ENCODE measurements at places on chromosomes 3 and 15.

DNA sequence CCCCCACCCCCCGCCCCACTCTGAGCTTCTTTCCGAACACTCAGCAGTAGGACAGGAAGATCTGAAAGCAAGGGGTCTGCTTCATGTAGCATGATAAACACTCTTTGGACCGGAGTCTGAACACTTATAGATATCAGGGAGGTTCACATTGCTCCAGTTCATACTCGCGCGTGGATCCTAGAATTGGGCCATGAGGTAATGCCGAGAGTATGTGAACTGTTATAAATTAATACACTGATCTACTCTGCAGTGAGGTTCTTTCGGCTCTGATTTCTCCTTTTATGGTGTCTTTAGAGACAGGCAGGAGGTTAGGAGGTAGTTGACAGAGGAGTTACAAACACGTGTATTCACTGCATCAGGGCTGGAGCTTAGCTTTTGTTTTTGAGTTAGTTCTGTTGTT lies 223.0 kb downstream of the THSD4 start:
- DNase-seq = peak; percentile 20

DNA sequence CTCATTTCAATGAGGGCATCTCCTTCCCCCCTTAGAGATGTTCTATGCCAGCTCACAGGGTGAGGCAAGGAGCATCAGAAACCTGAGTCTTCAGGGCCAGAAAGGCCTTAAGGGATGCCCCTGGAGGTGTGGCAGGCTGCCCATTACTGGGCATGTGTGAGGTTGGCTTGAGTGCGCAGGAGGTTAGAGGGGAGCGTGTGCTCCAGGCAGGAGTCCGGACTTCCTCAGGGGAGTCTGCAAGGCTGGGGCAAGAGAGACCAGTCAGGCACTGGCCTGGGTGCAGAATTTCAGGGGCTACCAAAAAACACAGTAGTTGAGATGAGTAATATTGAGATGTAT lies 1.9 kb downstream of the LOXL1 start:
- no peak for DNase-seq

DNA sequence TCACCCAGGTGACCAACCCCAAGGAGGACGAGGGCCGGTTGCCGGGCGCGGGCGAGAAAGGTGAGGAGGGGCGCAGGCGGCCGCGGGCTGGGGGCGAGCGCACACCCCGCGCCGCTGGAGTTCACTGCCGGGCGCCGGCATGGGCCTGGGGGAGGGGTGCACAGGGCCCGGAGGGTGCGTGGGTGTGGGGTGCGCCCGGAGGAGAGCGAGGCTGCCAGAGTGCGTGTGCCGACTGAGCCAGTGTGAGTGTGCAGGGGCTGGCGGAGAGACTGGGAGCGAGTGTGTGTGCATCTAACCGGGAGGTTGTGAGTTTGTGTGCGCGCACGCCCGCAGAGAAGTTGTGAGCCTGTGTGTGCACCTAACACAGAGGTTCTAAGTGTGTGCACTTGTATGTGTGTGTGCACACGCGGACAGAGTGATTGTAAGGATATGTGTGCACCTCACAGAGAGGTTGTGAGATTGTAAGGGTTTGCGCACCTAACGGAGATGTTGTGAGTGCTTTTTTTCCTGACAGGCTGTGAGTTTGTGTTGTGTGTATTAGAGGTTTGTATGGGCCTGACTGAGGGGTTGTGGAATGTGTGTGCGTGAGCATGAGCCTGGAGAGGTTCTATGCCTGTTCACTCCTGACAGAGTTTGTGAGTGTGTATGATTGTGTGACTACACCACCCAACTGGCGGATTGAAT lies 681 bp downstream of the CTDSPL start:
- DNase-seq = peak; percentile 49

DNA sequence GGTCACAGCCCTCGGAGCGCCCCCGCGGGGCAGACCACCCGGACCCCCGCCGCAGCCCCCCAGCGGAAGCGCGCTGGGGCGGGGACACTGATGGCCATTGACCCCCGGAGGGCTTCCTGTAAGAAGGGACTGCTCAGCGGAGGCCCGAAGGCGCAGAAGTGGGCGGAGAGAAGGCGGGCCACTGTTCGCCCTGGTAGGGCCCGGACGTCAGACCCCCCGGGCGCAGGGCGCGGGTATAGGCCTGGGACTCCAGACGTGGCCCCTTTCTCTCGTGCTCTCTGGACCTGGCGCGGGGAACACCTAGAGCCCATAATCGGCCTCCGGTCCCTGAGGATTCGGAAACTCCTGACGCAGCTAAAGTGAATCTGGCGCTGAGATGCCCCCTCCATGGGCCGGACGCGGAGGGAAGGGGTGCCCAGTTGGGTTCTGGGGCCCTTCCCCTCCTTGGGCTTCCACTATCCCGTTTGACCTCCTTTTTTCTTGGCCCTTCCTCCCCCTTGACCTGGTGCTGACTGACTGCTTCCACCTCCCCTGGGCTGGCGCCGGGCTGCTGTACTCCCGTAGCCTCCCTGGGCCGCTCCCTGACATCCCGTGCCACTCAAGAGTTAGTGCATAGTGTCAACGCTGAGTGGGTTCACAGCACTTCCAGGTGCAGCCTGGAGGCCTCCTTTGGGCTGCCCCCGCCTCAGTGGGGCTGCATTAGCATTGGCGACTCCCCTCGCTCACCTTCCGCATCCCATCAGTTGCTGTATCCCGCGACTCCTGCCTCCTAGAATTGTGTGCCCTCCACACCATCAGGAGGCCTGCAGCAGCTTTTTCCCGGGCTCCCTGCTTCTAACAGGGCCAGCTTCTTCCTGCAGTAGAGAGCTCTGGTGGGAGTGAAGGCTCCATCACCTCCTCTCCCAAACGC lies 694 bp downstream of the ABTB1 start:
- peak; percentile 59 for DNase-seq

GRCh38 chr3:183082355-183082915 lies 16.9 kb downstream of the MCCC1 start:
- DNase-seq = no peak

- DNase-seq = no peak
Measured at GRCh38 chr3:112407214-112407887, 74.4 kb downstream of the CD200 start.

- DNase-seq = no peak
Measured at GRCh38 chr3:40523781-40524180, 979 bp upstream of the ZNF621 start.

DNA sequence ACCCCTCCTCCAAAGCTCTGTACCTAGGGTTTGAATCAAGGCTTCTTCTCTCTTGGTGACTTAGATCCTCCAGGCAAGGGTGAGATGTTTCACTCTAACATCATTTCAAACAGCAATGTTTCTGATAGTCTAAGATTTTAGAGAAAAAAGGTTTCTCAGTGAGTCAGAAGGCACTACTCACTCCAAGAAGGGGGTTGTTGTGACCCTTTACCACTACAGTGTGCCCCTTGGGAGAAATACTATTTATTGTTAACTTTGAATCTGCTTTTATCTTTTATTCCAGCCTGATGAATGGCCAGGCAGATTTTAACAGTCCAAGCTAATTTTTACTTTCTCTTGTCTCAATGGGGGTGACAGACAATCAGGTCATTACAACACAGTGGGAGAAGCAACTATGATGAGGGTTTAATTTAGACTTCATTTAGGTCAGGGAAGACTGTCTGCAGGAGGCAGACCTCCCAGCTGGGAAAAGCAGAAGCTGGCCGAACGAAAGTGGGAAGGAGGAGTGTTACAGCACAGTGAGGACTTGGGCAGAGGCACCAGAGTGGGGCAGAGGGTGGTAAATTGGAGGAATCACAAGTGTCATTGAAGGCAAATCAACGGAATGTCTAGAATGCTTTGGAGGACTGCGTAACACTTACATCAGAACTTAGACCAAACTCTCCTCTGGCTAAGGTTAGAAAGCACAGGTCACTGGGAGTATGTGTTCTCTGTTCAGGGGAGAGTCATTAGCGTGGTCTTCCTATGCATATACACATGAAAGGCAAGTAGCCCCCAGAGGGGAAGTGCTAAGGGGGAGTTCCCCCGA lies 21.2 kb downstream of the ZNF860 start:
- DNase-seq = peak; percentile 17

DNA sequence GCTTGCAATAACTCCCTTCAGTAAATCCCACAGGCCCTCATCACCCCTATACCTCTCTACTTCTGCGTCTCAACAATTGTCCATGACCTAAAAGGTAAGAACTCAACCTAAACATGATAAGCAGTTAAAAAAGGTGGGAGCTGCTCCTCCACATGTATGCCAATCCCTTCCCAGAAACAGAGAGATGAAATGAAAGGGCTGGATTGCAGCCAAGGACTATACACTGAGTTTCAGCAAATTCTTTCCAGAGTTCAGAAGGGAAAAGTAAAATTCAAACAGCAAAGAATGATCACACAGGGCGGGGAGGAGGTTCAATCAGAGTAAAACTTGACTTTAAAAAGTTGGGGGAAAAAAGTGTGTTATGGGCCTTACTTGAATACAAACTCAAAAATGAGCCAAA lies 27.5 kb downstream of the PLOD2 start:
- peak; percentile 57 for DNase-seq

GRCh38 chr15:74037171-74038117 lies 42.9 kb downstream of the PML start:
- no peak for DNase-seq

DNA sequence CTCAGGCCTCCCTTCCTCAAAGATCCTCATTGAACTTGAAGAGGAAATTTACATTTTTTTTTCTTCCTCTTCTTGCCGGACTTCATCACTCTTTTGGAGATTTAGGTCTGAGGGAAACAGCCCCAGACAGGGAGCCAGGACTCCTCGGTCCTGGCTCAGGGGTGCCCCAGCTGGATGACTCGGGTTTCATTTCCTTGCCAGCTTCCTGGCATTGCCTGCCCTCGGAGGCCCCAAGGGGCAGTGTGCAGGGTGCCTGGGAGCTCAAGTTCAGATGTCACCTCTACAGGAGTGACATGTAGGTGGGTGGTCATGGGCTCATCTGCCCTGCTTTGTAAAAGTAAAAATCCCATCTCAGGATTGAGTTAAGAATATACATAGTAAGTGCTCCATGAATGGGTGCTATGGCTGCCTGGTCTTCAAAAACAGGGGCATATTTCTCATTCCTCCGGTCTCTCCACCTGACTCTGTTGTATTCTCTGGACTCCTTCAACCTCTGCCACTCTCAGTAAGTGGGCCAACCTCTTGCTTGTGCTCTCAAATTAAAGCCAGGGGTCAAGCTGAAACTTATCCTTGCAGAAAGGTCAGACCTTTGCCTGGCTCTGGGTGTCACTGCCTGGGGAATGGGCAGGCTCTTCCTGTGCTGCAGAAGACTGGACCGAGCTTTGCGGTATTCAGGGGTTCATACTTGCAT lies 51.8 kb downstream of the SMAD6 start:
- DNase-seq = no peak

DNA sequence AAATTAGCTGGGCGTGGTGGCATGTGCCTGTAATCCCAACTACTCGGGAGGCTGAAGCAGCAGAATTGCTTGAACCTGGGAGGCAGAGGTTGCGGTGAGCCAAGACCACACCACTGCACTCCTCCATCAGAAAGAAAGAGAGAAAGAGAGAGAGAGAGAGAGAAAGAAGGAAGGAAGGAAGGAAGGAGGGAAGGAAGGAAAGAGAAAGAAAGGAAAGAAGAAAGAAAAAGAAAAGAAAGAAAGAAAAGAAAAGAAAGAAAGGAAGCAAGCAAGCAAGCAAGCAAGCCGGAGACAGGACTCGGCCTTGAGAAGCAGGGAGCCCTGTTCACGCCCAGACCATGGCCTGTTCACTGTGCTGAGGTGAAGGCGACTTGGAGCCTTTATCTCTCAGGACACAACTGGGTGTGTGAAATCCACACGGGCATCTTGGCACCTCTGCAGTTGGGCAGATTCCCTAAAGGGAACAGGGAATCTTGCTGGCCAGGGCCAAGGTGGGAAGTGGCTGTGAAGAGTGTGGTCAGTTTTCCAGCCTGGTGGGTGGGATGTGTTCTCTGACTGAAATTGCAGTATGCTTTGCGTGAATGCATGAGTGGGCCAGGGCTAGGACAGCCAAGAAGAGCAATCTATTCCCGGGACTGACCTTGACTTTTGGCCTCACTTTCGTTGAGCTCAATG lies 90.3 kb downstream of the CORO2B start:
- DNase-seq = no peak

DNA sequence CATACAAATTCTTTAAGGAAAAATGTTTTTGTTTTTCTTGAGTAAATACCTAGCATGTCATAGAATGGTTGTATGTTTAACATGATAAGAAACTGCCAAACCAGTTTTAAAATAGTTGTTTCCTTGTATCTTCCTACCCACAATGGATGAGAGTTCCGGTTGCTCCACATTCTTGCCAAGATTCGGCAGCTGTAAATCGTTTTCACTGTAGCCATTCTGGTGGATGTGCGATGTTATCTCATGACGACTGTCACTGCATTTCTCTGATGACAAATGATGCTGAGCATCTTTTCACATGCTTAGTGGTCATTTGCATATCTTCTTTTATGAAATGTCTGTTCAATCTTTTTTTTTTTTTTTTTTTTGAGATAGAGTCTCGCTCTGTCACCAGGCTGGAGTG lies 36.6 kb upstream of the SH3GL3 start:
- DNase-seq = no peak

GRCh38 chr15:35309886-35310285 lies 224.8 kb upstream of the NANOGP8 start:
- DNase-seq = peak; percentile 62

DNA sequence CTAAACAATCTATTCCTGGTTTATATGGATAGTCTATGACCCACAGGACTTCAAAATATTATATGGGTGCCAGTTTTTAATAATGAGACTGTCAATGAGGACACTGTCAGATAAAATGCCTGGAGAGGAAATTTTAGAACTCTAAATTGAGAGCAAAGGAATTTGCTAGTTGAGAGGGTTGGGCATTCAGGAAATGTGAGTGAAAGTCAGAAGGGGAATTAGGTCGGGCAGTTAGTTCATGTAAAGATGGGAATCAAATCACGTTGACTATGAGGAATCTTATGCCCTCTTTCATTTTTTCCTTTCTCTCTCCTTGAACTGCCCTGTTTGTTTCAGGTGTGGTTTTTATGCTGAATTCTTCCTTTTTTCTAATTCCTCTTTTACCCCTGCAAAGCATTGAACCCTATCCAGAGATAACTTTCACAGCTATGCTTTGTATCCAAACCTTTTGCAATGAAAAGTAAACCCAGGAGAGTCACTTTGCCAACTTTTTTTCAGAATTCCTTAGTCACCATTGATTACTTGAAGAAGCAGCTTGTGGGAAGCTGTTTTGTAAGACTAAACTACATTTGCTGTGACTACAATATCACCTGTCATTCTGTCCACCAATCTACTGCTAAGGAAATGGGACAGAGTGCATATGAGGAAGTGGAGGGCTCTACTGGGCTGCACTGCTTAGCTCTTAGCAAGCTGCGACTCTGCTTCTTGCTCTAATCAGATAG lies 27.8 kb downstream of the CHP1 start:
- DNase-seq = no peak

- DNase-seq = peak; percentile 68
Measured at GRCh38 chr15:81895723-81896122, 150.1 kb downstream of the MEX3B start.

GRCh38 chr3:109900783-109901182 lies 563.4 kb upstream of the DPPA4 start:
- no peak for DNase-seq

Measured in fibroblast of skin of scalp (primary cell).